ENCODE measurements at places on chromosomes 5 and 9. TPM values are rescaled to one million over a fixed set of nuclear protein-coding genes. Genes with fewer than 3 reads are reported as not detected.
A peak's percentile ranks its signal among the peaks of the same experiment; 100 is the strongest.

The IL3 gene
- total RNA-seq, result not detected

The MCTP1 gene
- 39.3 TPM for total RNA-seq

The GMCL2 gene
- total RNA-seq, result not detected

GRCh38 chr5:79490323-79490936, 23.5 kb downstream of the HOMER1 start:
- H3K27me3 ChIP-seq, result no peaks in the 10 kb centered on the region
- H3K4me3 ChIP-seq, result no peak overlapping the region
- no peak overlapping the region for H3K27ac ChIP-seq
- DNase-seq, result no peak

- no peak for DNase-seq
- H3K4me1 ChIP-seq, result peaks cover 29% of the 10 kb centered on the region
- no peaks in the 10 kb centered on the region for H3K36me3 ChIP-seq
- H3K27ac ChIP-seq, result peak overlapping the region; percentile 8
Observed at GRCh38 chr9:26954050-26954508, 2.1 kb upstream of the IFT74 start.

GRCh38 chr9:116585896-116586295, 101.2 kb upstream of the TRIM32 start:
- H3K36me3 ChIP-seq, result no peaks in the 10 kb centered on the region
- no peak for DNase-seq
- no peaks in the 10 kb centered on the region for H3K4me1 ChIP-seq
- H3K4me3 ChIP-seq, result no peak overlapping the region

DNA sequence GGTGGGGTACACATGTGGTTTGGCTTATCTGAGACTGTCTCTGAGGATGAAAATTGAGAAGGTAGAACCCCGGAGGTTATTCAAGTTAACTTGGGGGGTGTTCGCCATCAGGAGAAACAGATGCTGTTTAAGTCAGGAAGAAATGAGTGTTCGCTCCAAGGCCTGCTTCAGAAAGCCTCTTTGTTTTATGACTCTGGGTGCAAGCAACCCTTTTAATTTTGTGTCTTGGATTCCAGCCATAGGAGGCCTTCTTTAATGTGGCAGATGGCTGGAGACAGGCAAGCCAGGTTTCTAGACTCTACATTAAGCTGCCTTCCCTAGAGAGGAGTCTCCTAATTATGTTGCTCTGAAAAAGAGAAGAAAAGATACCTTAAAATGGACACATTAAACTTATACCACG, 4.2 kb upstream of the SMAD5 start:
- DNase-seq, result no peak
- H3K4me3 ChIP-seq, result no peak overlapping the region
- no peaks in the 10 kb centered on the region for H3K36me3 ChIP-seq
- H3K4me1 ChIP-seq, result peaks cover 4% of the 10 kb centered on the region
- no peak overlapping the region for H3K27ac ChIP-seq
- no peaks in the 10 kb centered on the region for H3K27me3 ChIP-seq

DNA sequence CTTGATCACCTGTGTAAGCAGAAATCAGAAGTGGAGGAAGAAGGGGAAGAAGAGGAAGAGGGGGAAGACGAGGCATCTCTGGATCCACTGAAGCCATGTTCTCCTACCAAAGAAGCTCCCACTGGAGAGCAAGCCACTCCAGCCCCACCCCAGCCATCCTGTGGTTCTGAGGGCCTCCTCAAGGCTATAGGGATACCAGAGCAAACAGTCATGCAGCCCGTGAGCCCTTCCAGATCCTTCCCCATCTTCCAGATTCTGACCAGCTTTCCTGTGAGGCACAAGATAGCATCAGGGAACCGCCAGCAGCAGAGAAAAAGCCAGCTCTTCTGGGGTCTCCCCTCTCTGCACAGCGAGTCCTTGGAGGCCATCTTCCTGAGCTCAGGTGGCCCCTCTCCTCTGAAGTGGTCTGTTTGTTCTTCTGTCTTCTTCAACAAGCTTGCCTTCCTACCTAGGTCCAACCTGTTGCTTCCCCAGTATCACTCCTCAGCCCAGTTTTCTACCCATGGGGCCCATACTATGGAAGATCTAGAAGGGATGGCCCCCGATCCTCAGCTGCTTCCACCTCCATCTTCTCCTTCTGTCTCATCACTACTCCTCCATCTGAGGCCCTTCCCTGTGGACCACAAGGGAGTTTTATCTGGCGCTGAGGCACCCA, 29.4 kb downstream of the VCP start:
- no peak for DNase-seq
- no peaks in the 10 kb centered on the region for H3K27me3 ChIP-seq
- peaks cover 54% of the 10 kb centered on the region for H3K36me3 ChIP-seq
- H3K27ac ChIP-seq, result no peak overlapping the region
- H3K4me1 ChIP-seq, result no peaks in the 10 kb centered on the region

- H3K27me3 ChIP-seq, result no peaks in the 10 kb centered on the region
- no peak overlapping the region for H3K27ac ChIP-seq
- no peak overlapping the region for H3K4me3 ChIP-seq
Observed at GRCh38 chr5:115069087-115069968, 100.4 kb downstream of the TRIM36 start.

GRCh38 chr5:177093803-177094202, 7.1 kb downstream of the FGFR4 start:
- no peak for DNase-seq
- H3K36me3 ChIP-seq, result no peaks in the 10 kb centered on the region
- no peaks in the 10 kb centered on the region for H3K27me3 ChIP-seq
- H3K4me3 ChIP-seq, result no peak overlapping the region
- H3K4me1 ChIP-seq, result peaks cover 81% of the 10 kb centered on the region

DNA sequence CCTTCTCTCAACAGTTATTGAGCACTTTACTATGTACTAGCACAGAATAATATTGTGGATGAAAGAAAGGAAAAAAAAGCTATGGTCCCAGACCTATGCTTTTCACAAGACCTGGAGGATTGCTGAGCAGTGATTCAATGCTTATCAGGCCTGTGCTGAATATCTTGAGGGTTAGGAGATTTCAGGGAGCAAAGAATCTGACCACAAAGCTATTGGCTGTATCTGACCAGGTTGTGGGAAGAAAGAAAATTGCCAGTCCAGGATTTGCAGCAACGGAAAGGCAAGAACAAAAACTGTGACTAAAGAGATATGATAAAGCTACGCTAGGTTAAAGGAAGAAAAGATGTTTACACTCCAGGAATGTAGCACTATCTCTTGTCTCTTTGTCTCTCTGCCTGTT, 14.9 kb upstream of the MACIR start:
- H3K4me3 ChIP-seq, result no peak overlapping the region
- no peaks in the 10 kb centered on the region for H3K27me3 ChIP-seq
- DNase-seq, result no peak
- no peaks in the 10 kb centered on the region for H3K36me3 ChIP-seq
- no peaks in the 10 kb centered on the region for H3K4me1 ChIP-seq

DNA sequence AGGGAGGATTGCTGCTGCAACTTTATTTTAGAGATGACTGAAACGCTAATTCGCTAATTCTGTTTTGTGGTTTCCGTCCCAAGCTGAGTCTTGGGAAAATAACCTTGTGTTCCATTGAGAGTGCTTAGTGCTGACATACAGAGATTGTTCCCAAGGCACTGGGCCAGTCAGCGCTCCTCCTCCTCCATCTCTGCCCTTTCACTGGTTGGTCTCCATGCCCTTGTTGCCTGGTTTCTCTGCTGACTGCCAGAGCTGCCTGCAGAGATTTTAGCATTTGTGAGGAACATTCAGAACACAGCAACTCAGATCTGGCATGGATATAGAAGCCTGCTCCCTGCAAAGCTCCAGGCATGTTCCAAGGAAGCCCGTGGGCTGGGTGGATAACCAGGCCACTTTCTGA, 126.0 kb upstream of the IRX2 start:
- no peak for DNase-seq
- no peaks in the 10 kb centered on the region for H3K4me1 ChIP-seq
- no peaks in the 10 kb centered on the region for H3K27me3 ChIP-seq
- H3K36me3 ChIP-seq, result no peaks in the 10 kb centered on the region

DNA sequence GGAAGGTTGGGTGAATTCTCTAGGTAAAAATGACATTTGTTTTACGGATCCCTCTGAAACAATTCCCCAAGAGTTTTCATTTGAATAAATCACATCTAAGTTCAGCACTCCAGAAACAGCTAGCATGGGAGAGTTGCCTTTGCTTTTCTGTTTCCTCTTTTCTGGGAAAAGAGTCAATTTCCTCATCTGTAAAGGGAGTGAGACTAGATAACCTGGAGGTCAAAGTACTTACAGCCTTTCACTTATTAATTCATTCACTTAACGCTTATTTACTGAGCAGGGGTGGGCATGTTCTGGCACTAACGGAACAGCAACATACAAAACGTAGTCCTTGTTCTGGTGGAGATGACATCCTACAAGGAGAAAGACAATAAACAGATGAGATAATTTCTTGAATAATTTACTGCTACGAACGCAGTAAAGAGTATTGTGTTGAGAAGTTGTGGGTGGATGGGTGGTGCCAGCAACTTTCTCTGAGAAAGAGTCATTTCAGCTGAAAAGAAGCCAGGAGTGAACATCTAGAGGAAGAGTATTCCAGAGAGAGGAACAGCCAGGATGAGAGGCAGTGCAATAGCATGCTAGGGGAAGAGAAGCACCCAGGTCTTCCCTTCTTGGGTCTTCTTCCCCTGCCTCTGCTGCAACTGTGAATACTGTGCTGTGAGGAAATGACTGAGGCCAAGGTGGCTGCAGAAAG, 335.6 kb downstream of the ZSWIM6 start:
- no peaks in the 10 kb centered on the region for H3K36me3 ChIP-seq
- H3K4me1 ChIP-seq, result peaks cover 22% of the 10 kb centered on the region
- DNase-seq, result no peak
- H3K4me3 ChIP-seq, result no peak overlapping the region
- no peak overlapping the region for H3K27ac ChIP-seq

DNA sequence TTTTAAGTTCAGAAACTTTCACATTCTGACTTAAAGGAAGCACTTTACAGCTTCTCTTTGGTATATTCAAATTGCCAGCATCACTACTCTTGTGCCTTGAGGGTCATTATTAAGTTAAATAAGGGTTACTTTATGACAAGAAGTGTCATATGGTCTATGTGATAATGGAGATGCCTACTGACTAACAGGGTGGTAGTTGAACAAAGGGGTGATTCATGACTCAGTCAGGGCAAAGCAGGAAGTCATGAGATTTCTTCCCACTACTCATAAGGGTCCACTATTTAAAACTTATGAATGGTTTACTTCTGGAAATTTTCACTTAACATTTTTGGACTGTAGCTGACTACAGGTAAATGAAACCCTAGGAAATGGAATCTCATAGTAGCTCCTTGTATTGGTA, 938.3 kb upstream of the PTPRD start:
- no peak overlapping the region for H3K4me3 ChIP-seq
- H3K36me3 ChIP-seq, result no peaks in the 10 kb centered on the region

GRCh38 chr5:52041842-52042241, 658.6 kb downstream of the ISL1 start:
- H3K4me1 ChIP-seq, result no peaks in the 10 kb centered on the region
- H3K27me3 ChIP-seq, result no peaks in the 10 kb centered on the region
- H3K36me3 ChIP-seq, result no peaks in the 10 kb centered on the region
- no peak for DNase-seq
- H3K4me3 ChIP-seq, result no peak overlapping the region

GRCh38 chr5:79225026-79225425, 10.9 kb upstream of the JMY start:
- H3K4me3 ChIP-seq, result no peak overlapping the region
- no peak overlapping the region for H3K27ac ChIP-seq
- H3K36me3 ChIP-seq, result no peaks in the 10 kb centered on the region
- no peaks in the 10 kb centered on the region for H3K27me3 ChIP-seq

- no peaks in the 10 kb centered on the region for H3K27me3 ChIP-seq
- no peak for DNase-seq
- H3K4me1 ChIP-seq, result peaks cover 7% of the 10 kb centered on the region
- no peak overlapping the region for H3K27ac ChIP-seq
- H3K4me3 ChIP-seq, result no peak overlapping the region
- H3K36me3 ChIP-seq, result no peaks in the 10 kb centered on the region
Observed at GRCh38 chr5:173798127-173798810, 89.9 kb upstream of the CPEB4 start.

- H3K4me3 ChIP-seq, result no peak overlapping the region
- no peaks in the 10 kb centered on the region for H3K36me3 ChIP-seq
- DNase-seq, result no peak
- H3K27ac ChIP-seq, result no peak overlapping the region
- no peaks in the 10 kb centered on the region for H3K4me1 ChIP-seq
Observed at GRCh38 chr5:2797981-2798380, 46.5 kb upstream of the IRX2 start.

GRCh38 chr9:129136446-129137035, 25.3 kb downstream of the PTPA start:
- no peaks in the 10 kb centered on the region for H3K27me3 ChIP-seq
- DNase-seq, result no peak
- H3K36me3 ChIP-seq, result no peaks in the 10 kb centered on the region
- no peak overlapping the region for H3K4me3 ChIP-seq
- H3K27ac ChIP-seq, result peak overlapping the region; percentile 97
- H3K4me1 ChIP-seq, result peaks cover 66% of the 10 kb centered on the region

GRCh38 chr9:112142420-112142819, 32.7 kb downstream of the SUSD1 start:
- no peaks in the 10 kb centered on the region for H3K36me3 ChIP-seq
- no peaks in the 10 kb centered on the region for H3K27me3 ChIP-seq

GRCh38 chr5:129094924-129095899, 663 bp downstream of the ISOC1 start:
- H3K27me3 ChIP-seq, result no peaks in the 10 kb centered on the region
- H3K4me1 ChIP-seq, result peaks cover 23% of the 10 kb centered on the region
- peak overlapping the region; percentile 87 for H3K4me3 ChIP-seq
- H3K27ac ChIP-seq, result peak overlapping the region; percentile 92
- DNase-seq, result peak; percentile 93
- H3K36me3 ChIP-seq, result no peaks in the 10 kb centered on the region

DNA sequence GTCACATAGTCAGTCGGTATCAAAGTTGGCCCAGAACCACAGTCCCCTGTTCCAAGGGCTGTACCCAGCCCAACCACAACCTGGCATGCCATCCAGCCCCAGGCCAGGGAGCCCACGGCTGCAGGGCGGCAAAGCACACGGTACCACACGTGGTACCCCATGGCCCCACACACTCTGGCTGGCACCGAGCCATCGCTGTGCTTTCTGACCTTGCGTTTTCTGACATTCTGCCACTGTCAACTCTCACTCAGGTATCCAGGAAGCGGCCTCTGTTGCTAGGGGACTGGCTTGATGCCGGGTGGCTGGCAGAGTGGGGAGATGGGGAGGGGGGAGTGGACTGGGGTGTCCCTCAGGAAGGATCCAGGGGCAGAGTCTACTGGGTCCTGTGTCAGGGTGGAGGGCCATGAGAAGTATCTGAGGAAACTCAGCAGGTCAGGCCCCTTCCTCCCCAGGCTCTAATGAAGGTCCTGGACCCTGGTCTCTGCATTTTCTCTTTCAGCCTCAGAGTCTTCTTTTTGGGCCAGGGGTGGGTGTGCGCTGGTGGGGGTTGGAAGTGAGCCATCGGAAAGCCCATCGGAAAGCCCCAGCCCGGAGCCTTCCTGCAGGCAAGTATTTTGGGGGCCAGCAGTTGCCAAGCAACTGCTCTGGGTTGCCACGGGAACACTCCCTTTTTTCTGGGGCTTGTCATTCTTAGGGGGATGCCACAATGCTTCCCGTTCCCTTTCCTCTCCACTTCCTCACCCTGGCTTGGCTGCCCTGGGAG, 21.0 kb upstream of the RALGDS start:
- peak; percentile 89 for DNase-seq
- peaks cover 70% of the 10 kb centered on the region for H3K4me1 ChIP-seq
- no peak overlapping the region for H3K4me3 ChIP-seq
- H3K27ac ChIP-seq, result peak overlapping the region; percentile 66
- no peaks in the 10 kb centered on the region for H3K36me3 ChIP-seq
